ENCODE measurements at places on chromosomes 13 and 19. TPM values are rescaled to one million over a fixed set of nuclear protein-coding genes. Genes with fewer than 3 reads are reported as not detected.

DNA sequence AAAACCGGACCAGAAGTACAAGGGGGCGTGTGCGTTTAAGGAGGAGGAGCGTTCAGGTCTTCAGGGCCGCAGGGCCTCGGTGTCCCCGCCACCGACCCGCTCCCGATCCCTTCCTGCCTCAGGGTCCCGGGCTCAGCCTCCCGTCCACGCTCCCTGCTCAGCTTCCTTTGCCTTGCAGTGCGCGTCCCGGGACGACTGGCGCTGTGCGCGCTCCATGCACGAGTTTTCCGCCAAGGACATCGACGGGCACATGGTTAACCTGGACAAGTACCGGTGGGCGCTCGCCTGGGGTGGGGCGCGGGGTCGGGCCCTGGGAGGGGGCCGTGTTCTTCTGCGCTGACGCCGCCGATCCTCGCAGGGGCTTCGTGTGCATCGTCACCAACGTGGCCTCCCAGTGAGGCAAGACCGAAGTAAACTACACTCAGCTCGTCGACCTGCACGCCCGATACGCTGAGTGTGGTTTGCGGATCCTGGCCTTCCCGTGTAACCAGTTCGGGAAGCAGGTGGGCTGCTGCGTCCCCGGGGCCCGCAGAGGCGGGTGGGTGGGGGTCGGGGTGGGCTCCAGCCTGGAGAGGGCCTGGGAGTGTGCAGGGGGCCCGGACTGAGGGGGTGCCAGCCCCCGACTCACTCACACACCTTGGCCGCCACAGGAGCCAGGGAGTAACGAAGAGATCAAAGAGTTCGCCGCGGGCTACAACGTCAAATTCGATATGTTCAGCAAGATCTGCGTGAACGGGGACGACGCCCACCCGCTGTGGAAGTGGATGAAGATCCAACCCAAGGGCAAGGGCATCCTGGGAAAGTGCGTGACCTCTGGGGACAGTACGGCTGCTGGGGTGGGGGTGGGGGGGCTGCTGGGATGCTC is 1.4 kb downstream of the GPX4 start:
- DNase-seq = no peak

- no peak for DNase-seq
Observed at GRCh38 chr19:46018729-46019251, 4.1 kb downstream of the PGLYRP1 start.

GRCh38 chr13:91228108-91228507 is 119.4 kb upstream of the MIR17HG start:
- DNase-seq = no peak

DNA sequence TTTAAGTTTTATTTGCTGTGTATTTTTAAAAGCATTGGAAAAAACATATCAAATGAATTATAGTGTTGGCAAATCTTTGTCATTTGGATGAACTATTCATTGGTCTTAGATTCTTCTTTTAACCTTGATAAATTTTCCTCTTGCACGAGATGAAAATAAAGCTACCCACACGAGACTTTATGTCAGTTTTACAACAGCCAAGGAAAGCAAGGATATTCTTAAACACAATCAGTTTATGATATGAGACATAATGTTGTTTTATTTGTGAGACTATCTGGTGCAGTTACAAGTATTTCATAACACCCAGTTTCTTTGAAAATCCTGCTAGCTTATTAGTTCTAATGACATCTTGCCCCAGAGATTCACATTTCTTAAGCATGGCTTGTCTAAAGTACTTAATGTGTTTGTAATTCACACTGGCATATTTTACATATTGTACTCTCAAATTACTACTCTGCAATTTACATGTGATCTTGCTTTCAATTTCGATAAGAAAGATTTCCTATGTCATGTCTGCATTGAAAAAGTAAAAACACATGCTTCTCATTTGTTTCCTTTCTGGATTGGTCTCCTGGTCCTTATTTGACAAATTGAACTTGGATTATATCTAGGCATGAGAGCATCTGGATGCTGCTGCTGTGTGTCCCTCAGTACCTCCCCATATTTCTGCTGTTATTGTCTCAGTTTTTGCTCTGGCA is 955.5 kb upstream of the PCDH9 start:
- no peak for DNase-seq

DNA sequence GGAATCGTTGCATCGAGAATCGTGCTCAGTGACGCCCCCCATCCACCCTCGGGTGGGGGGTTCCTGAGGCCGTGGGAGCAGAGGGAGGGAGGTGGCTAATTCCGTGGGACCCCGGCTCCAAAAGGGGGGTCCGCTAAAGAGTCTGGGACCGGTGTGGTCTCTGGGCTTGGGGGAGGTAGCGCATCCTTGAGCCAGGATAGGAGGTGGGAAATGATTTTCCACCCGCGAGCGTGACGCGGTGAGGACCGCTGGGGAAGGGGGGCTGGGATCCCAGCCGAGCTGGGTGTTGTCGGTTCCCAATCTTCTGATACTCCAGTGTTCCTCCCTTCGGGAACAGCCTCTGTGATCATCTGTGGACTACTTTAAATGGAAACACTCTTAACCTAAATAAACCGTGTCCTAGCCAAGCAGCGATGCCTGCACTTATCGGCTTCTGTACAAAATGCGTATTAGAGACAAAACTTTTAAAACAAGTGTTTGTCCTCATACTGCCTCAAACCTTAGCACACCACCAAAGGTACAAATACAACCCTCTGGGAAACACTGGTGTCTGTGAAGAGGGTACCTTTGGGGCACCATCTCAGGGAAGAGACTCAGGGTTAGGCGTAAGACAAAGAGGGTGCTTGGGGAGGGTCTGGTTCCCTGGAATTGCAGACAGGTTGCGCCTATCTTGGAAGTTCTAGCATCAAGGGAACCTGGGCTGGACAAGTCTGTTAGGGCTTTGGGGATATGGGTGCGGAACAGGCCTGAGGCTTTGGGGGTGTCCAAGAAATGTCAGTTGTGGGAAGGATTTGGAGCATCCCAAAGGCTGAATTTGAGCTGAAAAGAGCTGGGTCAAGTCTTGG is 16.0 kb downstream of the KCNC3 start:
- no peak for DNase-seq

The SYT5 gene
- 2.9 TPM for total RNA-seq
